GDM1 (cell line): ENCODE measurements at places on chromosomes 7 and 10.

GRCh38 chr10:86347856-86348255 lies 18.7 kb downstream of the GRID1 start:
- no peak for DNase-seq

DNA sequence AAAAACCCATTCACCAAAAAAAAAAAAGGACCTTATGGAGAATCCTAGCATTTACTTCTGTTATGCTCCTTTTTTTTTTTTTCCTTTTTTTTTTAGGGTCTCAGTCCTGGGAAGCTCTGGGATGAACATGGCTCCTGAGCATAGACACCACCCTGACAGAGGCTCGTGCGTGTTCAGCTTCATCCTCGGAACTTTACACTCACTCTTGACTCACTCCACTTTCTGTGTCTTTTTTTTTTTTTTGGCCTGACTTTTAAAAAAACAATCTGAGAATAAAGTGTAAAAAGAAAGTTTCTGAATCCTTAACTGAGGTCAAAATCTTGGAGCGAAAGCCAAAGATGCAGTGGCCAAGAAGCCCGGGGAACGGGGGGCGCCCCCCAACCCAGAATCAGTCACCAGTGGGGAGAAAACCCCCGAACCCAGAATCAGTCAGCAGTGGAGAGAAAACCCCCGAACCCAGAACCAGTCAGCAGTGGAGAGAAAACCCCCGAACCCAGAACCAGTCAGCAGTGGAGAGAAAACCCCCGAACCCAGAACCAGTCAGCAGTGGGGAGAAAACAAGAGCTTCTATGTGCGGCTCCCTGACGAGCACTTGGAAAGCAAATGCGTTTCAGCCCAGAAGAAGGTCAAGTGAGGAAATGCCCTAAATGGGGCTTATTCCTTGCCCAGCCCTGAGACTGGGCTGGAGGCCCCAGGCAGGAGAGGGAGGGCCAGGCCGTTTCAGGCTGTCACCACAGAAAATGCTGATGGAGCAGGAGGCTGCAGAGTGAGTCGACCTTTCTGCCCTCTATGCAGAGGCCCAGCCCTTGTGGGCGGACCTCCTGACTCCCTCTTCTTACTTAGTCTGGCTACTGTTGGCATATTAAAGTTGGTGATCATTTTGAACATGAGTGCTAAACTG lies 19.0 kb upstream of the PFKP start:
- DNase-seq: no peak

- no peak for DNase-seq
These were observed 23.0 kb upstream of the ZNF467 start for GRCh38 chr7:149796287-149796860.

- DNase-seq: no peak
These were observed 208.0 kb upstream of the C7orf33 start for GRCh38 chr7:148382596-148382995.

GRCh38 chr7:26200038-26200443 lies 505 bp downstream of the HNRNPA2B1 start:
- peak; percentile 48 for DNase-seq

DNA sequence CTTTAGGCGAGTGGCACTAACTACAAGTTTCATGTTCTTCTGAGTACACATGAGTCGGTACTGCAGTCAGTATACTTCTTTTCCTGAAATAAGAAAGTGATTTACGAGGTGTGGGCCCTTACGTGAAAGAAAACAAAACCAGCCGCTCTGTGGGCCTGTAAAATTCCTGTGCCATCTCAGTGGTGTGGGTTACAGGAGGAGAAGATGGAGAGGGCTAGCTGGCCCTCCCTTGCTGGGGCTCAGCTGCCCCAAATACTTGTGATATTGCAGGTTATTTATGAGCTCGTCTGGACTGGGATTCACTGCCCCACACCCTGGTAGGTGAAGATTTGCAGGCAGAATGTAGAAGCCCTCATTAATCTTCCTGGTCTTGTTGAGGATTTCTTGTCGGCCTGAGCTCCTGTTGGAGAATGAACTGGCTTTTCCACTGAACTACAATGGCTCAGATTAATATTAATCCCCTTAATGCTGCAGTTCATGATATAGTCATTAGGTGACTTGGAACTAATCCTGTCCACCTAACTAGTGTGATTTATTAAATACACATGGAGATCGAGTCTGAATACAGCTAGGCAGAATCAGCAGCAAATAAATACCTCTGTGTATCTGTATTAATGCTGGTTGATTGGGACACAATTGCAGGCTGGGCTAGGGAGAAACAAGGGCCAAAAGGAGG lies 68.0 kb downstream of the GBF1 start:
- no peak for DNase-seq

GRCh38 chr7:27198871-27199801 lies 755 bp downstream of the HOXA13 start:
- no peak for DNase-seq

GRCh38 chr7:116582806-116583444 lies 58.1 kb downstream of the CAV1 start:
- DNase-seq: no peak

GRCh38 chr7:93914581-93915066 lies 6.9 kb upstream of the GNG11 start:
- no peak for DNase-seq
